ENCODE measurements at places on chromosomes 7 and 10.

GRCh38 chr7:44313016-44313415, 12.4 kb downstream of the CAMK2B start:
- no peak for DNase-seq

GRCh38 chr7:23208316-23208715, 26.5 kb downstream of the NUP42 start:
- no peak for DNase-seq

GRCh38 chr7:29147821-29148220, 1.5 kb upstream of the CPVL start:
- no peak for DNase-seq

DNA sequence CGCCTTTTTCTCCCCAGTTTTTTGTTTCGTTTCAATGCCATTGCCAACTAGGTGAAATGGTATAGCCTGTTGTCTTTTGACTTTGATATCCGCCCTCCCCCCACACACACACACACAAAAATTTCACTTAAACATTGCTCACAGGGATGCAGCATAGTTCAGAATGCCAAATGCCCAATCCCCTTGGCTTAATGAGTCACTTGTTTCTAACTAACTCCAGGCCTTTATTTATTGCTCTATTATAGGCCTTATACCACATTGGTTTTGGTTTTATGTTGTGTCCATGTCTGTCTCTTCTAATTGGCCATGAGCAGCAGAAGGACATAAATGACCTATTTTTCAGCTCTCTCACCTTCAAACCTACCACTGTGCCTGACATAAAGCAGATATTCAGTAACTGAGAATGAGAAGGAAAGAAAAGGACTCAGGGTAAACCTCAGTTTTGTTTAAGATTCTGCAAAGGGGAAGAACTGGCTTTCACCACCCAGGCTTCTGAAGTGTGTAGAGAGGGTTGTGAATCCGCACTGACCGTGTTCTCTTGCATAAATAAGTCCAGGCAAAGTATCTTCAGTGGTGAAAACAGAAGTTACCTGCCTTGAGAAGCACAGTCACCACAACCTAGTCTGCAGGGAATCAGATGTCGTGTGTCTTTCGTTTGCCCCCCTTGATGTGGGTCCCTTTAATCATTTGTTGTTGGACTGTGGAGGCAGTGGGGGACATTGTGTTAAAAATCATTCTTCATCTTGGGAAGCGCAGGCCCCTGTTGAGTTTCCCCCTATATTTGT, 139.8 kb downstream of the CELF2 start:
- DNase-seq, result no peak
